NCI-H460 (cell line): ENCODE measurements at places on chromosomes 11 and 22. TPM values are rescaled to one million over a fixed set of nuclear protein-coding genes. Genes with fewer than 3 reads are reported as not detected.

MYO18B gene
- 0.05 TPM in 1 of 2 replicates, not detected in the other for total RNA-seq

TIMM8B gene
- 63.3 and 69.5 TPM in 2 replicates for total RNA-seq

UCP2 gene
- 0.26 and 0.45 TPM in 2 replicates for total RNA-seq

RIBC2 gene
- total RNA-seq, result 0.72 and 1.1 TPM in 2 replicates

PRR33 gene
- not detected in 2 replicates for total RNA-seq

PHLDA2 gene
- 5.6 and 7.7 TPM in 2 replicates for total RNA-seq

ZBTB3 gene
- total RNA-seq, result 4.1 and 5.5 TPM in 2 replicates

KRTAP5-1 gene
- not detected in 2 replicates for total RNA-seq
